Frontal cortex (tissue), 4 donors: ENCODE measurements at places on chromosomes 1 and 21. TPM values are rescaled to one million over a fixed set of nuclear protein-coding genes. Genes with fewer than 3 reads are reported as not detected.

DNA sequence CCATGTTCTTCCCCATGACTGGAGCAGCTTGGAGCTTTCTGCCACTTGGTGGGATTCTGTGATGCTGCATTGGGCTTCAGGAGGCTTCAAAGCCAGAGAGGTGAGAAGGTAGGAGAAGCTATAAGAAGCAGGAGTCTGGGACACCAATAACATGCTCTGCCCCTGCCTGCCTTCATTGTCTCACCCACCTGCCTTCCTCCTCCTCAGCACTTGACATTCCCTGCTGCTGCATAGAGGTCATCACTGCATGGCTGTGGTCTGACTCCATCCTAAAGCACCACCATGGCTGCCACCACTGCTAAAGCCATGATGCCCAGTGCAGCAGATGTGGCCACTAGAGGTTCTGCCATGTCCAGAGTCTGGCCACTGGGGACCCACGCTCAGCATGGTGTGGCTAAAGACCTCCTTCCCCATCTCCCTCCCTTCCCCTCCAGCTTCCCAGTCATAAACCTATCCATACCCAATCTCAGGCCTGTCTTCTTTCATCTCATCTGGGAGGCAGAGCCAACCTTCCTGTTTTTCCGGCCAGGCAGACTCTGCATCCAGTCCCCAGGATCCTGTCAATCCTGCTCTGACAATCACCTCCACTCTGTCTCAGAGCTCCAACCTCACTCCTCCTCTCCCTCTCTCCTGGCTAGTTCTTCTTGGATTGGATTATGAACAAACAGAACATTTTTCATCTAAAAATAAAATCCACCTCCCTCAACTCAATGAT lies 285.1 kb upstream of the POU3F1 start:
- DNase-seq, result no peak

DNA sequence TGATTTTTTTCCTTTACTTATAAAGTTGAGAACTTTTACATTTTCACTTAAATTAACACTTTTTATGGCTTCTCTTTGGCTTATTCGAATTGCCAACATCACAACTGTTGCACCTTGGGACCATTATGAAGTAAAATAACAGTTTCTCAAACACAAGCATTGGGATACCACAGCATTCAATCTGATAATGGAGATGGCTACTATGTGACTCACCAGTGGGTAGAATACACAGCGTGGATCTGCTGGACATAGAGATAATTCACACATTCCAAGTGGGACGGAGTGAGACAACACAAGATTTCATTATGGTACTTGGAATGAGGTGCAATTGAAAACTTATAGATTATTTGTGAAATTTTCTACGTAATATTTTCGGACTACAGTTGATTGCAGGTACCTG lies 68.0 kb downstream of the ADAMTS1 start:
- DNase-seq, result no peak

DNA sequence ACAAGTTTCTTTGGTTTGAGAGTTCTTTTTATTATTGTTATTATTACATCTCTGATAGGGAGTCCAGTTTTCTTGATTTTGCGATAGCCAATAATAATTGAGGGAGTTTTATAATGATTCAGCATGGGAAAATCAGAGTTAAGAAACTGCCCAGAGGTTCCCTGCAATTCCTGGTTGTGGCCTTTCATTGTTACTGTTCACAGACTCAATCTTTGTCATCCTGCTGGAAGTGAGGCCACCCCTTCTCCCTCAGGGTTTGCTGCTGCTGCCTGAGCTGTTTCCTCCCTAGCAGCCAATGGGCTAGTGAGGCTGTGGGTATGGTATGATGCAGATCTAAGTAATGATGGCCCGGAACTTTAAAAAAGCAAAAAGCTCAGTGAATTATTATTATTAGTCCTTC lies 50.2 kb upstream of the TACSTD2 start:
- DNase-seq, result no peak

DNA sequence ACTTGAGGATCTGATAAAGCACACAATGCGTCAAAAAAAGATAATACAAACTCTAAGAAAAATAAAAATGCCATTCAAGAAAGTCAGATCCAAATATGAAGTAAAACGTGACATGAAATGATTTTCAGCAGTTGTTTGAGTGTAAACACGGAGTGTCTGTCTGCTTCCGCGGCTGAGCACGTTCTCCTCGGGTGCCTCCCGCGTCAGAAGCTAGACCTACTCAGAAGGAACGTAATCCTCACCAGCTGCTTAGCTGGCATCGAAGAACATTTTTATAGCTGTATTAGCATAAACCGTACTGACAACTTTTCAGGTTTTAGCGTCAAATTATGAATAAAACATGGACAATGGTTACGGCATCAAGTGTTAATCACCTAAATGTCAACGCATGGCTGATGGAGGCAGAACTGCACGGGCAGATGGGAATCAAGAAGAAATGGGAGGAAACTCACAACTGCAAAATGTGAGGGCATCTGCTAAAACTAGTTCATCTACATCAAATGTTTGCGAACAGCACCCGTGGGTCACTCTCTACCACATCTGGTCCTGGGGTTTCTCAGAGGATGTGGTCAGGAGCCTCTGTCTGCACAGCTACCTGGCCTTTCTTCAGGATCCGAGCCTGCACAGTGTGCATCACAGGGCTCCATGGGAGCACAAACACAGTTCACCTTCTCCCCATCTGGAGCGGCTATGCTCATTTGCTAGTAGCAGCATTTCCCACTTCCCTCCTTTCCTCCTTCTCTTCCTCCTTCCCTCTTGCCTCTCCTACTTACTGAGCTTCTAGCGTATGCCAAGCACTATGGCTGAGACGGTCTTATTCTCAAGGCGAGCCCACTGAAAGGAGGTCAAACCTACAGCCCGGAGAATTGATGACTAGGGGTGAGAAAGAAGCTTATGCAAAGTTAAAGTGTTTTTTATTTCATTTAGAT lies 40.0 kb downstream of the RCAN1 start:
- no peak for DNase-seq

- no peak for DNase-seq
These were observed 44.0 kb downstream of the TRIM62 start for GRCh38 chr1:33137800-33138199.

Gene HAPLN2
- total RNA-seq, result 0.41 TPM

- no peak for DNase-seq
These were observed 57.2 kb upstream of the CNIH3 start for GRCh38 chr1:224558904-224559303.

GRCh38 chr1:164440232-164440631 lies 118.8 kb upstream of the PBX1 start:
- no peak for DNase-seq

DNA sequence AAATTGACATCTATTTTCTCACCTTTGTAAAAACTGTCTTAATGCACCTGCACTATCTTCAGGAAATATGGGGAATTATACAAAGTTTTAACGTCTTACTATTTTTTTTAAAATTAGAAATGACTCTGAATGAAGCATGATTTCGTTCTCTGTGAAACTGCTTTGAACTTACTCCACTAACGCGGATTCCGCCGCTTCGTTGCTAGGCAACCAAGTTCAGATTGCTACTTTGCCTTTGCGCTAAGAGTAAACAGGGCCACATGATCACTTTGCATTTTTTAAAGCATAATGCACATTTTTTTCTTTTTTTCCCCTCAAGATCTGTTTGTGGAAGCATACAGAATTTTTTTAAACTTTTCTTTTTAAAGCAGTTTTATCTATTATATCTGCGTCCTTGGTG lies 690.5 kb downstream of the BRINP3 start:
- no peak for DNase-seq

Gene SPRR2F
- total RNA-seq, result not detected

GRCh38 chr1:35863881-35864625 lies 19.0 kb upstream of the AGO1 start:
- DNase-seq, result no peak

Gene CFHR3
- not detected for total RNA-seq
